CD4-positive, CD25-positive, alpha-beta regulatory T cell (primary cell): ENCODE measurements at places on chromosomes 7 and 10.
A peak's percentile ranks its signal among the peaks of the same experiment; 100 is the strongest.

GRCh38 chr7:37944737-37945054, 24.3 kb downstream of the EPDR1 start:
- DNase-seq = no peak

DNA sequence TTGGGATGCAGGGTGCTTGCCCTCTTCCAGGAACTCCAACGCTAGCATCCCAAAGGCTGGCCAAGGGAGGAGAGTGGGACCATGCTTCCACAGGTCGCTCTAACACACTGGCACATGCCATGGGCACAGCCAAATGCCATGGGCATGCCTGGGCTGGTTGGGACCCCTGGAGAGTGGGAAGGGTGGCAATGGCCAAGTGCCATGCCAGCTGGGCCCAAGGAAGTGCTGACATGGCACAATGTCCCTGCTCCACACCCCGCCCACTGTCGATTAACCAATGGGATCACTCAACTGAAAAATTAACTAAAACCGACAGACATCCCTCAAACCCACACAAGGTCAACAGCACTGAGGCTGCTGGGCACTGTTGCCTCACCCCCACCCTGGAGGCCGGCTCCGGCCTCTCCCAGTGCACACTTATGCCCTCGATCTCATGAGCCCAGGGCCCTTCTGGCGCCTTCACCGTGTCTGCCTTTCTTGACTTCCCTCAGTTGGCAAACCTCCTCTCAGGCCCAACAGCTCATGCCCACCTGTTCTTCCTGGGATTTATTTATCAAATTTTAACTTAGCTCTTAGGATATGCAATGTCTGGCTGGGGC, 83.4 kb downstream of the GOLGA7B start:
- no peak for DNase-seq

GRCh38 chr7:214410-215212, 22.2 kb downstream of the FAM20C start:
- DNase-seq = no peak

DNA sequence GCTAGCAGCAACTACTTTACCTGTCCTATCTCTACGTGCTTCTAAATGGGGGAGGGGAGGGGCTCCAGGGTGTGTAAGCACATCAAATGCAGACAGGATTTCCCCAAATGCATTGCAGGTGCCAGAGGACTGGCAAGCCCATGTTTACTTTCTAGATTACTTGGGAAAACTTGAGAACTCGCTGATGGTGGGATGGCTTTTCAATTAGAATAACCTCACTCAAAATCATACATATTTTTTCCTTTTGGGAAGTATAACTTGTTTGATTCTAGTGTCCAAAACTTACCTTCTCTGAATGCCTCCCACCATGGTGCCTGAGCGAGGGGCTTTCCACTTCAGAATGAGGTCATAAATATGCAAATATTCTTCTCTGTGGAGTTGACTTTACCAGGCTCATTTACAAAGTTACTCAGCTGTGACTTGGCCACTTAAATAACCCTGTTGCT, 191.3 kb upstream of the RHOBTB1 start:
- no peak for DNase-seq

GRCh38 chr7:98949336-98950044, 71.2 kb downstream of the TRRAP start:
- no peak for DNase-seq

DNA sequence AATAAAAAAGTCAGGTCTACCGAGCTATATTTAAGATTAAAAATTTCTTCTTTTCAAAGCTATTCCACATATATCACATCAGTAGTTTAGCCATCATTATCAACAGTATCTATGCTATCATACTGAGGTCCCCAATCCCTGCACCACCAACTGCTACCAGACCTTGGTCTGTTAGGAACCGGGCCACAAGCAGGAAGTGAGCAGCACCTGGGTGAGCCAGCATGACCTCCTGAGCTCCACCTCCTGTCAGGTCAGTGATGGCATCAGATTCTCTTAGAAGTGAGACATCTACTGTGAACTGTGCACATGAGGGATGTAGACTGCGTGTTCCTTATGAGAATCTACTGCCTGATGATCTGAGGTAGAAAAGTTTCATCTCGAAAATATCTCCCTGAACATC, 632.1 kb upstream of the KCND2 start:
- no peak for DNase-seq

- DNase-seq = no peak
Observed at GRCh38 chr10:98433881-98434732, 12.6 kb downstream of the HPS1 start.

GRCh38 chr10:87750001-87750671, 67.9 kb downstream of the ATAD1 start:
- no peak for DNase-seq

DNA sequence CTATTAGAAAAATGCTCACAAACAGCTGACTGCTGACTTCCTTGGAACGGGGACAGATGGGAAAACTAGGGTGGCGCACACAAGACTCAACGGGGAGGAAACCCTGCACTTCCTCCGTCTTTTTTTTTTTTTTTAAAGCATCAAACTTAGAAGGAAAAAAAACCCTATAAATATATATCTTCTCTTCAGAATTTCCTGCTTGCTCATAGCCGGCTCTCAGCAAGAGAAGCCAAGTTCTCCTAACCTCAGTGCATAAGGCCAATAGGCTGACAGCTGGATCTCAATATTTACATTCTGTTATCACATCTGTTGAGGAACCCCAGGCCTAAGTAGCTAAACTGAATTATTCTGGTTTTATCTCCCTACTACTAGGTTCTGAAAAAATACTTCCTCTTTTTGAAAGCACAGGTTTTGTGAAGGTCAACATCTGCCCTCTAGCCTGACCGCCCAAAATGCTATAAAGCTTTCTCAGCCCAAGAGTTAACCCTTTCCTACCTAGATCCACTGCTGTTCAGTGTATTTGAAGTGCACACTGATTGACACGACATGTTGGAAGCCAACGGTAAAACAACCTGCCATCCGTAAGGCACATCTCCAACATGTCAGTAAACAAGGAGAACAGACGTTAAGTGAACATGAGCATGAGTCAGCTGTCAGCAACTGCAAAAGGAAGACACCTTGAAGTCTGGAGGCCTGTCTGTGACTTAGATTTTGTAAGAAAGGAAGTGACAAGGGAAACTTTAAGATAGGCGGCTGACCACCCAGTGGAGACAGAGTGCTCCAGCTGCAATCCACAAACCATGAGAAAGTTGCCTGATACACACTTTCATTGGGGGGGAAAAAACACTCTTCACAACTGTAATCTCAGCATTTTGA, 83.8 kb downstream of the EBLN1 start:
- DNase-seq = peak; percentile 22

DNA sequence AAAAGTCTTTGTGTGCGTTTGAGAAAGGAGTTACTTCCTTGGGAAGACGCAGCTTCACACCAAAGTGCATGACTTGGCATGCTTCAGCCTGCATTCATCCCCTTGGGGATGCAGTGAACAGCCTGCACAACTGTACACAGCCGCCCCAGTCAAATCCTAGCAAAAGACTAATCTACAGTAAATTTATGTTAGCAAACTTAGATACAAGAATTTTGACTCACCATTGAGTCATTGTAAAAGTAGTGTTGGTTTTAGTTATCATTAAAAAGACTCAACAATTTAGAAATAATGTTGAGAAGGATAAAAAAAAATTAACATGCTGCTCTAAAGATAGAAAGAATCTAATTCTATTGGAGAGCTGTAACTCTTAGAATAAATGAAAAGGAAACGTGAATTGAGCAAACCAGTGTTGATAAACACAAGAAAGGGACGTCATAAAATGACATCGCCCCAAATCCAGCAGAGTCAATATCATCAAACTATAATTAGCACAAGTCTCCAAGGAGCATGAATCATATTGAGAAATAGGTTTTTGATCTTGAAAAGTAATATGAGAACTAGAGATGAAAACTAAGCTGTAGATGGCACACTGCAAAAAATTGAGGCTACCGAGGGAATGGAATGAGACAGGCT, 11.9 kb upstream of the OPTN start:
- DNase-seq = no peak

DNA sequence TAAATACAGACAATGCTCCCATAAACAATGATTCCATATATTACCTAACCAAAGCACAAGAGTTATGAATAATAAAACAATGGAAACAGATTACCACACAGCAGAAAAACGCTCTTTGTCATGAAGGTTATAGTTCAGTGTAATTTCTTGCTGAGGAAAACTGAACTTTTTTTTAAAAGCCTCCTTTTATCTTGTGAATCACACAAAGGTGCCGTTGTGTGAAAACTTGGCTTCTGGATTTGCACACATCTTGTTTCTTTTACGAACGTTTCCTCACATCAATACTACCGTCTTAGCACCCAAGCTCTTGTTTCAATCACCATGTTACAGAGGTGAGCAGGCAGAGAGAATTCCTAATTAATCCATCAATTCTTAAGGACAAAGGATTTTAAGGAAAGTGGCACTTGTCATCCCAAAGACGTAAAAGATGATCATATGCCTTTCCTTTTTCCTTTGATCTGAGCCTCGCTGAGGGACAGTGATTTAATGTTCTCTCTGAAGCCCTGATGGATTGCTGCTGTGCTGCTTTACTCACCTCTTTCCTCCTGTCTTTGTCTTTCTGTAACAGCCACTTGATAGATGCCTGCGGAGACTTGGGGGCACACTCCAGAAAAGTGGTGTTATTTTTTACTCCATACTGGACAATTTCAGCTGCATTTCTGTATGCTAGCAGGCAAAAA, 110.1 kb downstream of the CD36 start:
- DNase-seq = no peak

GRCh38 chr7:117296066-117296465, 26.8 kb downstream of the WNT2 start:
- no peak for DNase-seq

DNA sequence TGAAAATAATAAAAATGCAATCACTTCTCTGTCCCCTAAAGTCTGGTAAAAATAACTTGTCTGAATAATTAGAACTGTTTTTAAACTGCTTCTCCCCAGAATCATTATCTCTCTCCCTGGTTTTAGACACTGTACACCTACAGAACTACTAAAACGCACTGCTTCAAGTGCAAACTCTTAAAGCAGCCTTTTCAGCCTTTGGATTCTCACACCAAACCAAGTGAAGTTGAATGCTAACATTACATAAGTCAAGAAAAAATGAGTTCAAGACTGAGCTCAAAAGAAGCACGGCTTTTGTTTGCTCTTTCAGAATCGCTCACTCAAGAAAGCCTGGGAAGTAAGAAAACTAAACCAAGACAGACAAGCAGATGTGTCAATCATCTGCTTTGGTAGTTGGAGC, 188.8 kb downstream of the LSM5 start:
- DNase-seq = no peak

GRCh38 chr7:91243591-91244301, 20.5 kb upstream of the FZD1 start:
- no peak for DNase-seq

GRCh38 chr10:95850791-95851190, 57.0 kb upstream of the CC2D2B start:
- no peak for DNase-seq

- DNase-seq = no peak
Observed at GRCh38 chr7:46811529-46811928, 770.4 kb downstream of the TNS3 start.

GRCh38 chr10:3528823-3529403, 256.1 kb downstream of the KLF6 start:
- no peak for DNase-seq

DNA sequence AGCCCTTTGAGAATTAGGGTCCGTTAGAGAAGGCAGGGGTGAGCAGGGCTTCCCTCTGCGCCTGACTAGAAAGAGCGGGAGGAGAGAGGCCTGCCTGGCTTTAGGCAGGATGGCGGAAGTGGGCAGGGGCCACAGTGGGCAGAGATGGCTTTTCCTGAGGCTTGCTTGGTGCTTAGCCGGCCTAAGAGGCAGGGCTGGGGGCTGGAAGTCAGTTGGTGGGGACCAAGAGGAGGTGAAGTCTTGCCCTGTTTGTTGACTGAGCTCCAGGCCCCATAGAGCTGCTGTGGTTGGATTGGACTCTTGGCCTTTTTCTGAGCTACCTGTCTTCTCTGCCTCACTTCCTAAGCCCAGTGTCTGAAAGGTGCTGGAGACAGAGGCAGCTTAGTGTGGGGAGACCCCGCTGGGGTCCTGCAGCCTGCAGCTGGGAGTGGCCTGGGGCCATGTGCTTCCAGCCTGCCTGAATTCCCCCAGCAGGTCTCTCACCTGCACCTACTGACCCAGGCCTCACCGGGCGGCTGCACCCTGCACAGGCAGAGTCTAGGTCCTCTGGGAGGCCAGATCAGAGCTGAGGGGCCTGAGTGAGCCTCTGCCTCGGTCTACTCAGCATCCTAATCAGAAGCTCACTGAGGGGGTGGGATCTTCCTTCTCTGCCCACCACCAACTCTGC, 4.8 kb downstream of the FAM241B start:
- DNase-seq = no peak

DNA sequence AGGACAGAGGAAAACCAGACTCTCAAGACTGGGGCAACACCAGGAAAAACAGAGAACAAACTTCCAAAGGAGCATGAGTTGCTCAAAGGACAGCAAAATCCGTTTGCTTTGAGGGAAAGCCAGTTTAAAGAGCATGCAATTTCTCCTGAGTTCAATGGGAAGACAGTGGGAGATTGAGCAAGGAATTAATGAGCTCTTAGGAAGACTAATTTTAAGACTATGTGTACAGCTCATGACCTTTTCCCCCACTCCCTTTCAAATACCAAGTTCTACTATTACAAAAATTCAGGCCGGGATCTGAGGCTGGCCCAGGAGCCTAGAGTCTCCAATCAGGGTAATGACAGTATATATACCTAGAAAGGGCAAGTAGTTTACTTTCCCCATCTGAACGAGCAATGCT, 79.2 kb downstream of the EPDR1 start:
- DNase-seq = no peak

DNA sequence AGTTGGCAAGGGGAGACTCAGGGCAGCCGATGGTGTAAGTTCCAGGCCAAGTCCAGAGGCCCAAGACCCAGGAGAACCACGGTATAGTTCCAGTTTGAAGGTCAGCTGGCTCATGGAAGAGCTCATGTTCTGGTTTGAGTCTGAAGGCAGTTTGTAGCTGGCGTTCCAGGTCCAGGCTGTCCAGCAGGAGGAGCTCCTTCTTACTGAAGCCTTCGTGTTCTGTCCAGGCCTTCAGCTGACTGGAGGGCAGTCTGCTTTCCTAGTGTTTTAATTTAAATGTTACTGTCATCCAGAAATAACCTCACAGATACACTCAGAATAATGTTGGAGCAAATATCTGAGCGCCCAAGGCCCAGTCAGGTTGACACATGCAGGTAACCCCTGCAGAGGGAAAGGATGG, 4.2 kb downstream of the SUN1 start:
- DNase-seq = no peak

GRCh38 chr7:41183741-41184140, 519.1 kb downstream of the INHBA start:
- DNase-seq = no peak

GRCh38 chr10:14749070-14749809, 25.5 kb downstream of the FAM107B start:
- DNase-seq = no peak

GRCh38 chr7:71829515-71829914, 582.6 kb downstream of the CALN1 start:
- no peak for DNase-seq

GRCh38 chr7:37212556-37212955, 236.1 kb downstream of the ELMO1 start:
- no peak for DNase-seq

- no peak for DNase-seq
Observed at GRCh38 chr7:20214921-20215669, 2.1 kb downstream of the MACC1 start.

GRCh38 chr7:1698201-1698600, 28.1 kb downstream of the ELFN1 start:
- DNase-seq = no peak
